Small intestine (tissue), 16 donors: ENCODE measurements at places on chromosomes 1 and 21. TPM values are rescaled to one million over a fixed set of nuclear protein-coding genes. Genes with fewer than 3 reads are reported as not detected.

DNA sequence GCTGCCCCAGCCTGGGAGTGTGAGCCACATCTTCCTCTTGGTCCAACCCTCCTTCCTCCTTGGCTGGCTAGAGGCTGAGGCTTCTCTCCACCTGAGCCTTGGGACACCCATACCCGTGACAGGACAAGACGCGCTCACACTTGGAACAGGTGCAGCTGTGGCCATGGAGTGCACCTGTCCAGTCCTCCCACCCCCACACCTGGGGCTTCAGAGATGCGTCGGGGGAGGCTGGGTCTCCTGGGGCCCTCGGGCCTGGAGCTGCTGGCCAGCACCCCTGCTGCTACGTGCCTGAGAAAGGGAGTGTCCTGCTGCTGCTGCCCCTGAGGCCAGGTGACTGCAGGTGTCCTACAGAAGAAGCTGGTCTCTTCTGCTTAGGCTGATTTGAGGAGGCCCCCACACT lies 37.0 kb upstream of the TMEM52 start:
- DNase-seq: no peak

DNA sequence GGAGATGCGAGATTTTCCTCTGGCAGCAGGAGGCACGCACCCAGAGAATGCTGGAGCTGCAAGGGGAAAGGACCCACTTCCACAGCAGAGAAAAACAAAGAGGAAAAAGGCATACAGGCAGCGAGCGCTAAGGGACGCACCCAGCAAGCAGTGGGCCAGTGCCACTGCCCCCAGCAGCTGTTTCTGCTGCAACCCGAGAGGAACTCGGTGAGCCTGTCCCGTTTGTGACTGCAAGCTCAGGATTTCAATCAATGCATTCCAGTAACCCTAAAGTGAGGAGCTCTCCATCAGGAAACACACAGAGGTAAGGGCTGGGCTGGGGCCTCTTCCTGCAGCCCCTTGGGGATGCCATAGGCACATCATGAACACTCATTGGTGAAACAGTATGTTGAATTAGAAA lies 58.7 kb downstream of the ACP6 start:
- DNase-seq: no peak

GRCh38 chr1:160987359-160988050 lies 32.9 kb upstream of the ITLN2 start:
- no peak for DNase-seq

DNA sequence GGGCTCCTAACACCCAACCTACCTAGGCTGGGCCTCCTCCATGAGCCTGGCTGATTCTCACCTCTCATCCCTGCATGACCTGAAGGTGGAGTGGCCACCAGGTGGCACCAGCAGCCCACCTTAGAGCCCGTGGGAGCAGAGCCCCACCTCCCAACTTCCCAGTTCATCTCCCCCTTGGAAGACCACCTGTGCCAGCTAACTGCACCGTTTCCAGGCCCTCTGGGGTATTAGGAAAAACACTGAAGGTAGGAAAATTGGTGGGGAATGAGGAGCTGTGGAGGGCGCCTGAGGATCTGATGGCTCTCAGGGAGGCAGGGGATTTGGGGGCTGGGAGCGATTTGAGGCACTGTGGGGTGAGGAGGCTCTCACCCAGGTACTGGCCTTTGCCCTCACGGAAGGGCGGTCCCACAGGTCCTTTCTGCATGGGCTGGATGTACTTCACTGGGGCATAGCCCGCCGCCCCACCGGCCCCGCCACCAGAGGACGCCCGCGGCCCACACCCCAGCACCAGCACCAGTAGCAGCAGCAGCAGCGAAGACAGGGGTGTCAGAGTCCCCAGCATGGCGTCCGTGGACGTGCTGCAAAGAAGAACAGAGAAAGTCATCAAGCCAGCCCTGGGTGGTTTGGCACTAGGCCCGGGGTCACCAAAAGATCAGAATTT lies 11.1 kb downstream of the ADPRS start:
- peak; percentile 84 for DNase-seq

DNA sequence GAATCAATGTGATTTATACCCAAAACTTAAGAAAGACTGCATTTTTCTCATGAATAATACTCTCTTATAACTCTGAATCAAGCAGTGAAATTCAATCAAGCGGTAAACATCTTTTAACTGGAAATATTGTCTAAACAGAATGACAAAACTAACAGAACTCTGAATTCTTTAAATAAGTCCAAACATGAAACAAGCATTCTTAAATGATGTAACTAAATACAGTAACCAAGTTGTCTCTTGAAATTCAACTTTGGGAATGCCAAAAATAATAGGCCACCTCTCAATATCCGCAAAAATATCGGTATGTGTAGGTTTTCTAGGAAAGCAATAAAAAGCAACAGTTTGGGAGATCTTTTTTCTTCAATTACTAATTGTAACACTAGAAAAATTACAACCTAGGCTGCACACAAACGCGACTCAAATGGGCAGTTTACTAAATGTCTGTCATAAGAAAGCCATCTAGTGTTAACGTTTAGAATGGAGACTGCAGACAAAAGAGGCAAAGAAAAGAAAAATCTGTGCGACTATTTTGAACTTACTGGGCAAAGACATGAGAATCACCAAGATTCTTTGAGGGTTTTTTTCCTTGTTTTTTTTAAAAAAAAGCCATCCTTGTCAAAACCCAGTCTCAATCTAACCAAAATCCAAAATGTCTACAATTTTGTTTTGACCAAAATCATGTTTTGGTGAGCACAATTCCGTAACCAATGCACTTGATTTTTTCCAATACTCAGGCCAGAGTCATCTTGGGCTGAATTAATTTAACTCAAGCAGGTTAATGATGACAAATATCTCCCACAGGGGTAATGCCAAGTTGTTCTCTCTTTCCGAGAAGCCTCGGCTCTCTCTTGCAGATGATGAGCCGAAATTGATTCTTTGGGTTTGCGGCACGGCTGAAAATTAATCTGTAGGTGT lies 1.3 kb downstream of the SIPA1L2 start:
- peak; percentile 49 for DNase-seq

KLHDC9 gene
- 1.8 TPM for polyA plus RNA-seq
